ENCODE measurements at places on chromosomes 5 and 9. TPM values are rescaled to one million over a fixed set of nuclear protein-coding genes. Genes with fewer than 3 reads are reported as not detected.

DNA sequence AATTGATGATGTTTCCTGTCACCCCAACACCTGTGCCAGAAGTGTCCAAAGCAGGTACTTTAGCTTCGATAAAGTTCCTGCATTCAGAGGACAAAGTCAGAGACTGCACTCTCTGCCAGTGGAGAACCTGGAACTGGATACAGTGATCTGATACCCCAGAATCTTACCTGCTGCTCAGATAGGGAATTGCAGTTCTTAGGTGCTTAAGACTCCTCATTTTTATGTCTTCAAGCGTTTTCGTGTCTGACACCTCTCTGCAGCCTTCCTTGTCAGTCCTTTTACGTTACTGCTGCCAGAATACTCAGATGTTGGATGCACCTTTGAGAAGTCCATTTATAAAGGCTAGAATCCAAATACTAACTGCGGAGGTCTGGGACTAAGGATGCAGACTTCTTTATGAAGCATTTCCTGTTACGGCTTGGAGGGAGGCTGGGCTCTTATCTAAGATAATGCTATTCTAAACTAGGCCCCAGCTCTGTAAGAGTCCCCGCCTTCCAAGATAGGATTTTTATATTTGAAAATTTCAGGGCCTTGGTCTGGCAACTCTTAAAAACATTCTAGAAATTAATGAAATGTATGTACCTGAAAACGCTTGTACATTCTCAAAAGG lies 1.9 kb downstream of the ISOC1 start:
- no peak for DNase-seq

DNA sequence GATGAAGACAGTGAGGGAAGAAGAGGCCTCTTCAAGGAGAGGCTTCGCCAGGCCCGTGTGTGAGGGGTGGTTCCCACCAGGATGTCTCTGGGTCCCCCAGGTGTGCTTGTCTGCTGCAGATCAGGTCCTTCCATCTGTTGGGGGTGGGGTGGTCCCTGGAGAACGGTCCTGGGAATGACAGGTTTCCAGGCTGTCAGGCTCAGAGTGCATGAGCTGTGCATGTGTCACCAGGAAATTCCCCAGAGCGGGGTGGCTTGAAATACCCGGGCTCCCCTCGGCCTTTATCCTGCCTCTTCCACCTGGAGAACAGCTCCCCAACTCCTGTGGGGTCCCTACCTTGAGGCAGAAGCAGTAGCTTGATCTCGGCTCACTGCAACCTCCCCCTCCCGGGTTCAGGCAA lies 118.8 kb downstream of the GAPVD1 start:
- no peak for DNase-seq

DNA sequence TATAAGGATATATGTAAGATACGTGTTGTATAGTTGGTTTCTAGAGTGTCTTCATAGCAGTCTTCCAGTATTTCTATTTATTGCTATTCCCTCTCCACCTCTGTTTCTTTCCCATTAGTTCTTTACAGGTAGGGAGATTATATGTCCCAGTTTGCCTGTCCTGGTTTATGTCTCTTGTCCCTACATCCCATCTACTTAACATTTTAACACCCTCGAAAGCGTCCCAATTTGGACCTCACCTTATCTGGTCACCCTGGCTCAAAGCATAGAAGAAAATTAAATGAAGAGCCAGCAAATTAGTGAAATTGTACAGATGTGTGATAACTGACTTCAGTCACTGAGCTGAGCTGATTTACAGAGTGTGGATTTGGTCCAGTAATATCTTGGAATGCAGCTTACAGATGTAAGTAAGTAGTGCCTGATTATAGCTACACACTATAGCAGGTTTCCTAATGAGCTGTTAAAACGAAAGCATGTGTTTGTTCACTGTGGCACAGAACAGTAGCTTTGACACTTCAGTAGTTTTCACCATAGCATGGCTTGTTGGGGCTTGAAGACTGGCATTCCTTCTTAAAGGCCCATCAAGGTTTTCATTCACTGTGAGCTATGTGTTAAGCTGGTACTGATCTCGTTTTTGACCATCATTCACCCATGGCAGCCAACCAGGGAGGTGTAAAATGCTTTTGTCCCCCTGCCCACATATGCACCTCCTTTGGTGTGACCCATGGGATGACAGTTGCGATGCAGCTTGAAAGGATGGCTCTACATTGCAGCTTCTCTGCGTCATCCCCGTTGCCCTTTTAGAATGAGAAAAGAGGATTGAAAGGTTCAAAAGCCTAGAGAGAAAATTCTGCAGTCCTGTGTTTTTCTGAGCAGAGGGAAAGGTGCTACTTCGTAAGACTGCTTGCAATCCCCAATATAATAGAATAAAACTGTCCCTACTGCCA lies 192.1 kb upstream of the DMRT1 start:
- DNase-seq = no peak

GRCh38 chr5:18370531-18370930 lies 736.3 kb downstream of the TAF11L14 start:
- peak; percentile 83 for DNase-seq

DNA sequence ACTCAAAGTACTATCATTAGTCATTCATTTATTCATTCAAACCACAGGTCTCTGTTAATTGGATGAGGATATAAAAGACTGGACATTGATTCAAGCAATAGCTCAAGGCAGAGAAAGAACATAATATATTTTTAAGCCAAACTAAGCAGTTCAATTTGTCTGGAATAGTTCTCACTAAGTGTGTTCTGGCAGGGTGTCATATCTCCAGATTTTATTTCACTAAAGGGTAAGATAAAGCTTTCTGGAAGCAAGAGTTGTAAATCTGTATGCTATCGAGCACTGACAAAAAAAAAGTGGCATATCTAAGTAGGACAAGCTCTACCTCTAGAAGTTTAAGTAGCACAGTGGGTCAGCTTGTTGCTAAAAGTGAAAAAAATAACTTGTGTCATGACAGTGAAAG lies 375.6 kb downstream of the TUSC1 start:
- peak; percentile 25 for DNase-seq

DNA sequence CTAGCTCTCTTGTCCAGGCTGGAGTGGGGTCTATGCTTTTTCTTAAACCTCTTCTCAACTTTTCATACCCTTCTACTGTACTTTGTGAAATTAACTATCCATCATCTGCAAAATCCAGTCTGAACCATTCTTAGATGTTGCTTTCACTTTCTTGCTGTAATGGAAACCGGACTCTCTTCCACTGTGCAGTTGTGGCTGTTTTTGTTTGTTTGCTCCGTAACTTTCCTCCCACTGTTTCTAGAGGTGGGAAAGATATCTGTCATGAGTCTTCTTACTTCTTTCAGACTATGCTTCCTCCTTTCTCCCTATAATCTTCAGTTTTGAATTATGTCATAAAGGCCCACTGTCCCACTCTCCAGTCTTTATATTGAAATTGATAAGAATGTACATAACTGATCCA lies 6.5 kb downstream of the TNPO1 start:
- no peak for DNase-seq

DNA sequence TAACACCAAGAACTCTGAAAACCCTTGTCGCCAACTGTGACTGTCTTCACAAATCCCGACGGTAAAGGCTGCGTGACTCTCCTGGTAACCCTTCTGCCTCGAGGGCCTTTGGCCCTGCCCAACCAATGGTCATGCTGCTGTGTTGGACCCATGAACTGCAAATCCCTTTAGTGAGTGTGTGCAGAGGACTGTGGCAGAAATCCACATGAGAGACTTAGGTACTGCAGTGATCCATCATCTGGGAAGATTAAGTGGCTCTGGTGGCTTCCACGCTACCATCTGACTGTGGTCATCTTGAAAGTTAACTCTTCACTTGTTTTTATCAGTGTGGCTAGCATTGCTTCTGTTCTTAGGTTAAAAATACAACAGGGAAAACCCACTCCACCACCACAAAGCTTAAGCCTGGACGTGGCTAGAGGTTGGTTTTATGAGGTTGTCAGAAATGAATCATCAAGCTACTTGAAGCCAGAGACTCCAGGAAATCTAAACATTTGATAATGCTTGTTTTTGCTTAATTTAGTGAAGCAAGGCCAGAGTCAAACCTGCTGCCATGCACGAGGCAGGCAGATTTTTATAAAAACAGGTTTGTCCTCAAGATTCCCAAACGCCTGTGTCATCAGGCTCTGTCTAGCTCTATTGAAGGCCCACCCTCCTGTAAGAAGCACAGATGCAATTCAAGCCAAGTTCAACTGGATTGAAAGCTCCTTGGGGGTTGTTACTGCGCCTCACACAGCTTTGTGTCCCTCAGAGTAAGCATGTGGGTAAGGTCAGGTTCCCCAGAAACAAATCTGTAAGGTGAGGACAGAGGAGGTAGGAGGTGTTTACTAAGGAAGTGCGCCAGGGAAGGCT lies 52.7 kb upstream of the ERCC6L2 start:
- no peak for DNase-seq

DNA sequence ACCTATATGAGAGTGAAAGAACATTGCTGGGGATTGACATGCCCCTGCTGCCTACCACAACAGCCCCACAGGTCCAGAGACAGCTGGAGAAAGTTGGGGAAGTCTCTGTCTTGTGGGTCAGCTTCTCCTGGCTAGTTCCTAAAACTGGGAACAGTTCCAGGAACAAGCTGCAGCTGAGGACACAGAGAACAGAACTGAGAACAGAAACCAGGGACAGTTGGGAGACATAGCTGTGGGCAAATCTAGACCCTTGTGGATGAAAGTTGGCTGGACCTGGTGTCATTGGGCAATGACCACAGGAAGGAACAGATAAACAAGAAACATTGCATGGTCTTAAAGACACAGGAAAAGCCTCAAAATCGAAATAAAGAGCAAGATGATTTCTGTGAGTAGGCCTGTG lies 58.3 kb upstream of the MOCS2 start:
- DNase-seq = peak; percentile 77

GRCh38 chr5:89769975-89770374 lies 639.6 kb downstream of the CETN3 start:
- DNase-seq = no peak

Gene PCDHGA6
- total RNA-seq = 3.5 TPM

Measured in muscle of leg (tissue), 16 donors.